ENCODE measurements at places on chromosomes 13 and 19.

GRCh38 chr13:76297331-76297730, 588.9 kb downstream of the KCTD12 start:
- no peak for DNase-seq

DNA sequence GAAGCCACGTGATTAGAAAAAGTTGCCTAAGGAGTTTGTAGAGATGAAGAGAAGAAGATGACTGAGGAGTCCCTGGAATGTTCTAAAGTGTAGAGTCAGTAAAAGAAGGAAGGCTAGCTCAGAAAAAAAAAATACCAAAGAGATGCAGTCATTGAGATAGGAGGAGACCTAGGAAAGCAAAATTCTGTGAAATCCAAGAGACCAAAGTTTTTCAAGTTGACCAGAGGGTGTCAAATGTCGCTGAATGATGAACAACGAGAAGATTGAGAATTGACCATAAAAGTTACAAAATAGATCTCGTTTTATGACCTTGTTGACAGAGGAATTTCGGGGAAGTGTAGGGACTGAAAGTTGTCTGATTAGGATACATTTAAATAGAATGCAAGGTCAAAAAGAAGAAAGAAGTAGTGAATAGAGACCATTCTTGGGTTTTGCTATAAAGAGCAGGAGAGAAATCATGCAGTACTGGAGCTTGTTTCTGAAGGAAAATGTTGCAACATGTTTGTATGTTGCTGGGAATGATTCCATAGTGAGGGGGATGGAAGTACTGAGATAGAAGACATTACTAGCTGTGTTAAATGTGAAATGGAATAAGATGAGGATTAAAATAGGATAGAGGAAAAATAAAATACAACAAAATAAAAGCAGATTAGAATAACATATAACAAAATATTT, 30.2 kb upstream of the HTR2A start:
- no peak for DNase-seq

GRCh38 chr19:1266129-1266915, 2.8 kb upstream of the CIRBP start:
- peak; percentile 84 for DNase-seq

DNA sequence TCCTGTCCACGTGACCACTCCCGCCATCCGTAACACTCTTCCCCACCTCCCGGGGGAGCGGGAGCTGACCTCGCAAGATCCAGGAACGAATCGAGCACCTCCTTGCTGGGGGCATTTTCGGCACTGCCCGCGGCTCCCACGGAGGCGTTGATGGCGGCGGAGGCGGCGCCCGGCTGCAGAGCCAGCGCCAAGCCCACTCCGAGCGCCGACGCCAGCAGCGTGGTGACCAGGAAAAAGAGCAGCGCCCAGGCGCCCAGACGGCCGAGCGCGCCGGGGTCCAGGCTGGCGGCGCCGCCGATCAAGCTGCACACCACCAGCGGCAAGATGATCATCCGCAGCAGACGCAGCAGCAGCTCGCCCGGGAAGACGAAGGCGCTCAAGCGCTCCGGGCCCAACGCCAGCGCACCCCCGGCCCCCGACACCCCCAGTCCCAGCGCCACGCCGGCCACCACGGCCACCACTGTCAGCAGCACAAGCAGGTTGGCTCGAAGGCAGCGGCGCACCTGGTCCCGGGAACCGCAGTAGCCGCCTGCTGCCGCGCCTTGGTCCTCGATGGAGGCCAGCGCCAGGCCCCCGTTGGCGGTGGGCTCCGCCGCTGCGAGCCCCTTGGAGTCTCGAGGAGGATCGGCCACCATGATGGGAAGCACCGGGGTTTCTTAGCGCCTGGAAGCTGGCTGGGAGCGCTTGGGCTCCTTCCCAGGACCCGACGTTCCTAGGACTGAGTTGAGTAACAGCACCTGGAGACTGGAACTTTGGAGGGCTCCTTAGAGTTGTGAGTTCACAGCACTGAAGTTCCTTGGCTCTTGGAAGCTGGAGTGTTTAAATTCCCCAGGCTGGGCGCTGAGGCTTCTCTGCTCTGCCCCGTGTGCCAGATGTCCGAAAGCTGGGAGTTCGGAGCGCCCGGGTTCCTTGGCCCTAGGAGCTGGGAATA, 798 bp downstream of the SLC1A5 start:
- DNase-seq: peak; percentile 59

DNA sequence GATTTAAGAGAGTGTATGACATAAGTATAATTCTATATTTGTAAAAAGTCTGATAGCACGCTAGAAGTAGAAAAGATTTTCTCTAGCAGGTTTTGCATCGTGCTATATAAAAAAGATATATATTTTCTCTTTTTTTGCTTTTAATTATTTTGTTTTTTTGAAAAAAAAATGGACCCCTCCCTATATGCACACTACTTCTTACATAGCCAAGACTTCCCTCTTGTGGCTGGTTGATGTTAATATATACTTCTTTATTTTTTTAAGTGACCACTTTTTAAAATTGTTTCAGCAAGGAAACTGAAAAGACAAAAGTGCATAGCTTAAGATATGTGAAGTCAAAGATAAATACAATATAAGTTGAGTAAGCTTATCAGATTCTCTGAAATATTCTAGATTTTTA, 1202.8 kb downstream of the DIAPH3 start:
- peak; percentile 32 for DNase-seq

DNA sequence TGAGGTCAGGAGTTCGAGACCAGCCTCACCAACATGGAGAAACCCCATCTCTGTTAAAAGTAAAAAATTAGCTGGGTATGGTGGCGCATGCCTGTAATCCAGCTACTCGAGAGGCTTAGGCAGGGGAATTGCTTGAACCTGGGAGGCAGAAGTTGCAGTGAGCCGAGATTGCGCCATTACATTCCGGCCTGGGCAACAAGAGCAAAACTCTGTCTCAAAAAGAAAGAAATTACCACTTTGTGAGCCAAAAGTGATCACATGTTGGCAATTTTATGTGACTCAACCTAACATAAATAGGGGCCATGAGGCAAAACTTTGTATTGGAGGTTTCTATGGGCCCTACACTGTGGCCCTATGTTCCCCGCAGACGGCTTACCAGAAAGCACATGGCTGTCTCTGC, 72.2 kb downstream of the MAP4K1 start:
- no peak for DNase-seq

DNA sequence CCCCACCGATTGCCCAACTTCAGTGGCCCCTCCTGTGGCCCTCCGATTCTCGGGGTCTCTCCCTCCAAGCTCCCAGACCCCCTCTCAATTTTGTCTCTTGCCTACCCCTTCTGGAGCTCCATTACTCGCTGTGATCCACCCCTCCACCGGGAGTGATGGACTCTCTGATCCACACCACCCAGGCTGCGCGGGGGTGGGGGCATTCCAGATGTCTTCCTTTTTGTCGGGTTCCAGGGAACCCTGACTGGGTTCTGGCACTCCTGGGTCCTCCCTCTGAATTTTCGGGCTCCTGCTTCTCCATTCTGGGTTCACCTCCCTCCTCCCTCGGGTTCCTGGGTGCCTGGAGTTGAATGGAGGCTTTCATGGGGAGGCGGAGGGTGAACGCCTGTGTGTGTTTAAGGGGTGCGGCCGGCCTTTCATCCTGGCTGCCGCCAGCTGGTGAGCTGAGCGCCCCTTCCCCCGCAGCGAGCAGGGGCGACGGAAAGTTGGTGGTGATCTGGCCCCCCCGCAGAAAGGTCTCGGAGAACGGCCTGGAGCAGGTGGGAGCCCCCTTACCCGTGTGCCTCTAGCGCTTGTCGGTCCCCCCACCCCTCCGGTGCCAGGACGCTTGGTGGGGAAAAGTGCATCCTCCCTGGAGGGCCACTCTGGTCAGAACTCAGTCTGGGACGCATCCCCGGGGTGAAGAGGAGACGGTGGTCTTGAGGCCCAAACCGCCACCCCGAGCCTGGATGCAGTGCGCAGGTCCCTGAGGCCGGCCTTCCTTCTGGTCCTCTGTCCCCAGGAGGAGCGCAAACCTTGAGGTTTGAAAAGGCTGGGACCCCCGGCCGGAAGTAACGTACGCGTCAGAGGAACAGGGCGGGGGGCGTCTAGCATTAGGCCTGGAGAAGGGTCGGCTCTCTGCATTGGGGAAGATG, 1.6 kb downstream of the MISP3 start:
- DNase-seq: peak; percentile 38

DNA sequence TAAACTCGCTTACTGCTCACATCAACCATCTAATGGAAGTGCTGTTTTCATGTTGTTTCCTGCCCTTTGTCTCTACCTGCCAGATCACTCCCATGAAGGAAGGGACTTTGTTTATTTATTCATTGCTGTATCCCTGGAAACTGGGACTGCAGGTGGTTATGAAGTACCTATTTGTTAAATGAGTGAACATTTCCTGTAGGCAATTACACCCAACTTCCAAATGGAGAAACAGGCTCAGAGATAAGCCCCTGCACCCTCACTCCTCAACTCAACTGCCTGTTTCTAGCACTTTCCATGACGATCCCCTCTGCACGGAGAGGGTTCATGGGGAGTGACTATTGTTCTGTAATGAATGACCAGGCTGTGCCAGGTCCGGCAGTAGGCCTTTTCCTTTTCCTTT, 1.9 kb upstream of the SELENOW start:
- DNase-seq: no peak

DNA sequence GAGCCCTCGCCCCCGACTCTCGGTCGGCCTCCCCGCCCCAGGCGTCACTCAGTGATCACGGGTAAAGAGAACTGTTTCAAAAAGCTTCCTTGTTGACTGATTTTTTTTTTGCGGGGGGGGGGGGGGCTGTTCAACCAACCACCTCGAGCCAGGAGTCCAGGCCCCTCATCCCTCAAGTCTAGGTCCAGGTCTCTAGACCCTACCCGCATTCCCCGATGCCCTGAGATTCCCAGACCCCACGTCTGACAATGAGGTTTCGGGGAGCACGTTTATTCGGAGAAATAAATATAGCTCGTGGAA, 4.3 kb downstream of the HRC start:
- DNase-seq: no peak

GRCh38 chr13:42333613-42334328, 61.8 kb downstream of the AKAP11 start:
- peak; percentile 29 for DNase-seq

DNA sequence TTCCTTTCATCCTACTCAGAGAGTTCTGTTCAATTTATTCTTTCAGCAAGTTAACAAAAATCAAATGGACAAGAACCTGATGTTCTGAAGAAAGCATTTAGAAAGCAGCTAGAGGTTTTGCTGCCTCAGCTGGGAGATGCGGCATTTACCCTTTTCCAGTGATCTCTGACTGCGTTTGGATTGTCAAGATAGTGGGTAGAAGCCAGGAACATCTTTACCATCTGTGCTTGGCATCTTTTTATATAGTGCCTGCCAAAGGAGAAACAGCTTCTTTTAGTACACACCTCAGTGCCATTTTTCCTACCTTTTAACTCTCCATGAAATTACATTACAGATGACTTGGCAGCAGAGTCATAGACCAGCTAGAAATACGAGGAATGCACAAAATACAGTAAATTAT, 680.8 kb downstream of the SLITRK1 start:
- DNase-seq: no peak

DNA sequence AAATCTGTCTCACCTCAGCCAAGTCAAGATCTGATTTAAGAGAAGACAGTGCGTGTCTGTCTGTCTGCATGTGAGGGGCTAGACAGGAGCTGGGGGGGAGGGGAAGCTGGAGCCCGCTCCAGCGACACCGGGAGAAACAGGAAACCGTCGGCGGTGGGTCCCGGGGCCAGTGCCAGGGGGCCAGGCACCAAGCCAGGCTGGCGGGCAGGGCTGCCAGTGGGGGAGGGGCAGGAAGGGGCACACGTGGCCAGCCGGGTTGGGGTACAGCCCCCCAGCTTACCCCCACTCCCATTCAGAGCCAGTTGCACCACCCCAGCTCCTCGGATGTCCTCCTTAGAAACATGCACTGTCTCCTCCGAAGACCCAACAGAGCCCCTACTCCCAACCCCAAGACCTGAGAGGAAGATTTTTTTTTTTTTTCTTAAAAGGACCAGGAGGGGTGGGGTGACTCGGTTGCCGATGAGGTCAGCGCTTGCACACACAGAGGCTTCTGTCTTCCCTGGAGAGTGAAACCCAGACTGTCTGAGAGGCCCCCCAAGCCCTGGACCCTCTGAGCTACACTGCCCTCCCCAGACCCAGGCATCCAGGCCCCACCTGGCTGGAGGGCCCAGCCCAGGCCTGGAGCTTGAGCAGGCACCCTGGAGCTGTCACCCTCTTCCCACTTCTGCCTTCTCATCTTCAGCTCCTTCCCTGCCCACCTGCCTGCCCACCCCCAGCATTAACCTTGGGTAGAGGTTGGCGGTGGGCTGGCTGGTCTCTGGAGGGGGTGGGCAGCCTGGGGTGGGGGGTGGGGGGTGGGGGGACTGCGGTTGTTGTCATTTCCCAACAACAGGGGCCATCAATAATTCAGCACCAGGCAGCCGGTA, 4.0 kb downstream of the ERF start:
- no peak for DNase-seq

DNA sequence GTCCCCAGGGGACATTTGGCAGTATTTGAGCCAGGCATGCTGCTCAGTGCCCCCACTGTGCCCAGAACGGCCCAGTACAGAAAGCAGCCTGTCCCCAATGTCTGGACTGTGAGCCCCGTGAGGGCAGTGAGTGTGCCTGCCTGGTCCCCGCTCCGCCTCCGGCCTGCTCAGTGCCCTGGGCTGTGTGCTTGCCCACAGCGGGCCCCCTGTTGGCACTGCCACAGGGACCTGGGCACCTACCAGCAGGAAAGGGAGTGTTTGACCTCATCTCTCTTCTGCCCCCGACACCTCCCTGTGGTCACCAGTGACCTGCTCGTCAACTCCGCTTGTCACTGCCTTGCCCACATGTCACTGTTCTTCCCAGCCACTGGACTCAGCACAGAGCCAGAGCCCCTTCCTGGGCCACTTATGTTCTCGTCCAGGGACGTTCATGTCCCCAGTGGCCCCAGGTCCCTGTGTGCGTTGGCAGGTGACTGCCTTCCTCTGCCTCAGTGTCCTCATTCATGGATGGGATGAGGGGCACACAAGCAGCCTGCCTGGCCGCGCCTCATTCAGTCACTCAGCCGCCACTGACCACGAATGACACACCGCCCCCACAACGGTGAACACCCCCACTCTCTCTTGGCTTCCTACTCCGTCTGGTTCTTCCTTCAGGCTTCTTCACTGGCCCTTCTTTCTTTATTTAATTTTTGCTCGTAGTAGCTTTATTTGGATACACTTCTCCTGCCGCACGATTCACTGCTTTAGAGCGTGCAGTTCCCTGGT, 2.8 kb downstream of the FZR1 start:
- no peak for DNase-seq

- DNase-seq: peak; percentile 71
Measured at GRCh38 chr19:49391581-49392399, 3.7 kb downstream of the KASH5 start.

DNA sequence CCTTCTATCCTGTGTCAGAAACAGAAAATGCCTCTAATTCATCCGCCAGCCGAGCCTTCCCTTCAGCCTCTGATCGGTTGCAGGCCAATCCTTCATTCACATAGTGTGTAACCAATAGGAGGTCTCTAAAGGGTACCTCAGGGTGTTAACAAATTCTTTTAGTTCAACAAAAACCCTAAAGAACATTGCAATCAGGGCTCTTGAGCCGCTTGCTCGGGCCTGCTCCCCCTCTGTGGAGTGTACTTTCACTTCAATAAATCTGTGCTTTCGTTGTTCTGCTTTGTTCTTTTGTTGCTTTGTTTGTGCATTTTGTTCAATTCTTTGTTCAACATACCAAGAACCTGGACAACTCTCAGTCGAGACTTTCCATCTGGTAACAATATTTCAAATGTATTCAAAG, 366.5 kb downstream of the KCTD12 start:
- no peak for DNase-seq

- no peak for DNase-seq
Measured at GRCh38 chr13:46210362-46211083, 1.2 kb upstream of the LRRC63 start.

Data from SK-N-DZ (cell line).